Femur (tissue), 1 donor: ENCODE measurements at places on chromosomes 11 and 22.
A peak's percentile ranks its signal among the peaks of the same experiment; 100 is the strongest.

DNA sequence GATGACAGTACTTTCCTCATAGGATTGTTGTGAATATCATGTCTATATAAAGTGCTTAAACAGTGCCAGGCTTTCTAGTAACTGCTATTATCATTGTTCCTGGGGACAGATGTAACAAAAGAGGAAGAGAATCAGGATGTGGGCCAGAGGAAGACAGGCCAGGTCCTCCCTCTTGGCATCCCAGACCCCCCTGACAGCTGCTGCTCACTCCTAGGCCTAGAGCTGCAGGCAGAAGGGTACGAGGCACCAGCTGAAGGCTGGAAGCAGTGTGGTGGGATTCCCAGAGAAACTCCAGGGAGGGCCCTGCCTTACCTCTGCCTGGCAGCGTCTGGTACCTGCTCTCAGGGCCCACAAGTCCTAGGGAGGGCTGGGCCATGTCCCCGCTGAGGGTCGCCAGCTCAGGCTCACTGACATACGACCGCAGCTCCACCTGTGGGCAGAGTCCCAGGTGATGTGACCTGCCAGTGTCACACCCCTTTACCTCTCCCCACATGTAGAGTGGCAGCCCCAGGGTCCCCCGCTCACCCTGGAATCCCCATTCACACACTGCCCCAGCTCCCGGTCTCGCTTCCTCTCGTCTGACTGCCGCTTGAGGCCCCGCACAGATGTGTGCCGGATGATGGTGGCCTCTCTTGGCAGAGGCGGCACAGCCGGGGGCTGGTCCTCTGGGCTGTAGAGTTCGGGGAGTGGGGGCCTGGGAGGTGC is 52.2 kb downstream of the C11orf58 start:
- DNase-seq = no peak

DNA sequence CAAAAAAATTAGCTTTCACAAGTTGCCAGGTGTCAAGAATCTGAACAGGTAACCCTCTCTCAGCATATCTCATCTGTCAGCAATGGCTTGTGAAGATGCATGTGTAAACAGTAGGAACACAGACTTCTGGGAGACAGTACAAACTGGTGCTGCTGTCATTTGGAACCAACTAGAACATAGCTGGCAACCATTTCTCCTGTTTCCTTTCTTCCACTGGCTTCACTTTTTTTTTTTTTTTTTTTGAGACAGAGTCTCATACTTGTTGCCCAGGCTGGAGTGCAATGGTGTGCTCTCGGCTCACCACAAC is 2.1 kb upstream of the PIK3C2A start:
- no peak for DNase-seq

DNA sequence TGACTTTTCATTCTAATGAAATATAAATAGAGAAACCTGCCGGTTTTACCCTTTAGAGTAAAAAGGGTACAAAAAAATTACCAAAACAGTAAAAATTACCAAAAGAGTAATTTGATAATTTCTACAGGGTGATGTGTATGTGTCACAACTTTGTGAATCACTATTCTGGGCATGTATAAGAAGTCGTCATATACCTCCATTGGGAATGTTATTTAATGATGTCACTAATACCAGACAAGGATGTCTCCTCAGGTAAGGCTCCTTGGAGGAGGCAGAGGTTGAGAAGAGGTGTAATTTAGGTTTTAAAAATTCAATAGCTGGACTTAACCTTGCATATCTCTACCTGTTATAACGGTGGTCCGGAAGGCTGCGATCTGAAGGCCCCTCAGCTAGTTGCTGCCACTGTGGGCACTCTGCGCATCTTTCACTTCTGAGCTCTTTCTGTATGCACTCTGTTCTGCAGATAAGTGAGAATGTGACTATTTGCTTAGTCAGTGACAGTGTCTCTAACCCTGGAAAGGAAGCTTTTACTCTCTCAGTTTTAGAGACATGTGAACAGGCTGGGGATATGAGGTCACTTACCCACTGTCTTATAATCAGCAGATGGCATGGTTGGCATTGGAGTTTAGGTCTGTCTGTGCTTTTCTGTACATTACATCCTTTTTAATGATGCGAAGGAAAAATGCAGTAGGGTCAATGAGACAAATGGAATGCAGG is 987 bp upstream of the NCR3LG1 start:
- DNase-seq = no peak

- DNase-seq = peak; percentile 28
Observed at GRCh38 chr11:134097166-134097565, 28.3 kb downstream of the JAM3 start.

- DNase-seq = no peak
Observed at GRCh38 chr11:66868726-66869566, 12.1 kb downstream of the LRFN4 start.

DNA sequence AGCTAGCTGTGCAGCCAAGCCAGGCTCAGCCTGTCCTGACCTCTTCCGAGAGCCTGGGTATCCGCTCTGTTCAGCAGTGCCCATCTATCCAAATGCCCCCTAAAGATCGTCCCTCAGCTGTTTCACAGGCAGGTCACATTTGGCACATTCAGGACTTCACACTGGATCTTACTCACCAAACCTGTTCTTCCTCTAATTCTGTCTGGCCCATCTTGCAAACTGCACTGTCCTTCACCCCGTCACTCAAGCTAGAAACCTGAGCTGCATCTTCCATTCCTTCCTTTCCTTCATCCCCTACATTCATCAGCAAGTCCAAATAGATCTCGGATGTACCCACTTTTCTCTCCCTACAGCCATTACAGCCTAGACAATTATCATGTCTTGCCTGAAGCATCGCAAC is 60.7 kb upstream of the CSNK2A3 start:
- no peak for DNase-seq

GRCh38 chr22:31764785-31765184 is 11.0 kb downstream of the DEPDC5 start:
- DNase-seq = no peak

GRCh38 chr11:95067841-95068219 is 1.1 kb downstream of the SRSF8 start:
- no peak for DNase-seq

- DNase-seq = peak; percentile 58
Observed at GRCh38 chr22:25475257-25476022, 89.0 kb upstream of the GRK3 start.

GRCh38 chr11:22734628-22735345 is 68.4 kb downstream of the GAS2 start:
- no peak for DNase-seq

DNA sequence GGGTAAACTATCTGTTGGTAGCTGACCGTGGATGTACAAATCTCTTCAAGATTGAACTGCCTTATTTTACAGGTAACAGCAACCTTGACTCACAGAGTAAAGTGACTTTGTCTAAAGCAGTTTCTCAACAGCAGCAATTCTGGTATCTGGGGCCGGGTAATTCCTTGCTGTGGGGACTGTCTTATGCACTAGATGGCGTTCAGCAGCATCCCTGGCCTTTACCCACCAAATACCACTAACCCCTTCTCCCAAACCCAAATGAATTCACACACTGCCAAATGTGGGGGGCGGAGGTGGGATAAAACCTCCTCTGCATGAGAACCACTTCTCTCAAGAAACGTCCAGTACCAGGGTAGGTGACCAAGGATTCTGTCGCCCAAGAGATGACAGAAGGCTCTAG is 1.7 kb upstream of the INCENP start:
- no peak for DNase-seq
